ENCODE measurements at places on chromosomes 6 and 20. TPM values are rescaled to one million over a fixed set of nuclear protein-coding genes. Genes with fewer than 3 reads are reported as not detected.

GRCh38 chr6:107715550-107716321 is 108.4 kb downstream of the SCML4 start:
- DNase-seq: no peak

DNA sequence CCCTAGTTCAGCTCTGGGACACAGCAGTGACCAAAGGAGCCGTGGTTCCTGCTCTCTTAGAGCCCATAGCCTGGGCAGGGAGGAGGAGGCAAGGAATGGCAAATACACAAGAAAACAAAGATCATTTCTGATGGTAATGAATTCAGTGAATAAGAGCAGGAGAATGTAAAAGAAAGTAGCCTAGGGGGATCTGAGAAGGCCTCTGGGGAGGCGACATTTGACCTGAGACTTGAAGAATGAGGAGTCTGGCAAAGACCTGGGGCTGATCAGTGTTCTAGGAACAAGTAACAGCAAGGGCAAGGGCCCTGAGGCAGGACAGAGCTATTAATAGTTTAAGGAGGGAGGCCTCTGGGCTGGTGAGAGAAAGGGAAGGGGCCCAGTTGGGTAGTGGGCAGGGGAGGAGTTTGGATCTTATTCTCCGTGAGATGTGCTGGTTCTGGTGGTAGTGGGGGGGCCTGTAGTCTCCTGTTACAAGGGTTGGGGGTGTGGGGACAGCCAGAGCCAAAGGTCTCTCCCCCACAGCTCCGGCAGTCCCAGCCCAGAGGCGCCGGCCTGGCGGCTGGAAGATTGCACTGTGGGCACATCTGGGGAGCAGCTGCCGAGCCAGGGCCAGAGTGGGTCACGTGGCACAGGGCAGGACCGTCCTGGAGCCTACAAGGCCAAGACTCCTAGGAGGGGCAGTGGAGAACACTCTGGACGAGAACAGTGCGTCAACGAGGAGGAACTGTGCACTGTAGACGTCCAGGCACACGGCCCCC is 9.3 kb upstream of the ID1 start:
- DNase-seq: peak; percentile 65

SGK2 gene
- total RNA-seq: 26.2 TPM

SMLR1 gene
- not detected for total RNA-seq

RAD21L1 gene
- not detected for total RNA-seq

HRH3 gene
- not detected for total RNA-seq

DNA sequence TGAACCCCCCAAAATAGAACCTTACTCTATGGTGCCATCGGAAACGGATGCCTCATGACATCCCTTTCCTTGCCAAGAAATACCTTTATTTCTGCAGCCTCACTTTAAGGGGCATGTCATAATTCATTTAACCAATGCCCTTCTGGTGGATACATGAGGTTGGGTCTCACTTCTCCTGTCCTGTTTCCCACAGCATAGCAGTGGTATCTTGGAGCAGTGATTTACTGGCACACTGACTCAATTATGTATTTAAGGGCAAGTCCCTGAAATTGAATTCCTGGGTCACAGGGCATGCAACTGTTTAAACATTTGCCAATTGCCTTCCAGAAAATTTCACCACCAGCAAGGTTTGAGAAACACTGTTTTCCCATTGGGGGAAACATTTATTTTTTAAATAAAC is 639 bp upstream of the LBP start:
- no peak for DNase-seq

- DNase-seq: peak; percentile 54
These were observed 47.2 kb downstream of the TMEM242 start for GRCh38 chr6:157276134-157276532.

DNA sequence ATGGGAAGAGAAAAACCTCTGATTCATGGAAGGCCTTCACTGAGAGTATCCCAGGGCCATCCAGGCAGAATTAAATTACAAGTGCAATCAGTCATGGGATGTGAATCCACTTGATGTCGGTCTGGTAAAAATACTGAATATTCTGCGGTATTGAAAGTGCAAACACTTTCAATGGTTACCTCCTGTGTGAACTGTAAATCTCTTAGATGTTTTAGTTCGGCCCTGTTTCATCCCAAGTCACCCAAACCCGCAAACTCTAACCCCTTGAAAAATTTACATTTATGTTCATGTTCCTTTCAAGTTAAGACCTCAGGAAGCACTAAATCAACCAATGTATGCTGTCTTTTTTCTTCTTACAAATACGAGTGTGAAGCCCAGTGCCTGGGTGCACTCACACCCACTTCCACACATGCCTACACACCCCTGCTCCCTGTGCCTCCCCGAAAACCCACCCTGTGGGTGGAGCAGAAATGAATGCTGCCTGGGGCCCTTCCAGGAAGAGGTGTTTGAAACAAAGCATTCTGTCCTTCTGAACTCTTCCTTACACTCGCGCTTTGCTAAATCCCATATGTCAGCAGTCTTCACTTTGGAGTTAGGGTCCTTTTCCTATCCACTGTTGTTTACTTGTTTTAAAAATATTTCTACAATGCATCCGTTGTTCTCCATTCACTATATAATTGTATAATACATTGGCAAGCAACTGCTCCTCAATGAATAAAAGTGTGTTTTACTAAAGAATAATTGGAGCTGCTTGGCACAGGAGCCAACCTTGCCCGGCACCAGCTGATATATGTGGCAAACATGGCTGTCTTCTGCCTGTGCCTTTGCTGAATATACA is 62.7 kb downstream of the FYN start:
- no peak for DNase-seq

GRCh38 chr6:34536251-34536958 is 19.7 kb downstream of the SPDEF start:
- peak; percentile 66 for DNase-seq

PCK1 gene
- total RNA-seq: 0.58 TPM

DNA sequence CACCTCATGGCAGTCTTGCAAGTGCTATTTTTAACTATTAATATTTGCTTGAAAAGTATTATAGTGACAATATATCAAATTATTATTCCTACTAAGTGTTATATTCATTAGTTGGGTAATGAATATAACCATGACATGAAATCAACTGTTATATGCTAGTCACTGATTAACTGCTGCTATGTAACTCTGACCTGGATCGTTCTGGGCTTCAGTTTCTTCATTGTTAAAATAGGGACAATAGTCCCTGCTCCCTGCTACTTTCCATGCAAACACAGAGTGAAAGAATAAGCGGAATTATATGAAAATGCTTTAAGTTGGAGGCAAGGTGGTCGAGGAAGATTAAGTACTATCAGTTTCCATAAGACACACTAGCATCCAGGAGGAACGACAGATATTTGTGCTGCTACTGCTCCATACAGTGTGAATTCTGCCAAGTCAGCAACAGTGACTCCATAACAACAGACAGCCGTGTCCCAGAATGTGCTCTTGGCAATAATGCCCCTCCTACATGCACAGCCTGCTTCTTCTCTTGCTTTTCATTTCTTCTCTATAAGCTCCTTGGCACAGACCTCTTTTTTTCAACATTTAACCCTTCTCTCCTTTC is 107.2 kb downstream of the CHD6 start:
- peak; percentile 51 for DNase-seq

DNA sequence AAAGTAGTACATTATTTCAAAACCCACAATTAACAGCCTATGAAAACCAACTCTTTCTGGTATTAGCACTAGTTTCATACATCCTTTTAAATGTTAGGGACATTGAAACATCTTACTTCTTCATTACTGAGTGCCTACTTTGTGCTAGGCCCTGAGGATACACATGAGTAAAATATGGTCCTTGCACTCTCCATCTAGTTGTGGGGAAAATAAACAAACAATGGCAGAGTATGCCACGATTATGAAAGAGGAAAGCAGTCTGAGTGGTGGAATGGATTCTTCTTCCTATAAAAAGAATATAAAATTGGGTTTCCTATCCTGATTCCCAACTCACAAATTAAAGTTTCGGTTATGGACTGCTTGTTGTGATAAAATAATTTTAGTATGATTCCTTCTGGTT is 84.9 kb downstream of the ATXN1 start:
- DNase-seq: no peak

DNA sequence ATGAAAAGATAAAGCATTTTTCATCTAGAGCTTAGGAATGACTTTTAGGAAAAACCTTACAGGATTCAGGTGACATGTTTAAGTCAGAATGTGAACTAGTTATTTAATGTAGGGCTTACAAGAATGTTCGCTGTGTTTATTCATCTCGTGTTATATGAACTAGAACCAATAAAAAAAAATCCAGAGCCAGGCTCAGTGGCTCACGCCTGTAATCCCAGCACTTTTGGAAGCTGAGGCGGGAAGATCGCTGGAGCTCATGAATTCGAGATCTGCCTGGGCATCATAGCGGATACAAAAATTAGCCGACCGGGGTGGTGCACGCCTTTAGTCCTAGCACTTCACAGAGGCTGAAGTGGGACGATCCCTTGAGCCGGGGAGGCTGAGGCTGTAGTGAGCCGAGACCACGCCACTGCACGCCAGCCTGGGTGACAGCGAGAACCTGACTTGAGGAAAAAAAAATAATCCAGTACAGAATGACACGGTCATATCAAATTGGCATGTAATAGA is 46.3 kb downstream of the OR2B2 start:
- peak; percentile 69 for DNase-seq

DNMT3B gene
- 1.0 TPM for total RNA-seq

- DNase-seq: no peak
These were observed 88.2 kb upstream of the MPC1 start for GRCh38 chr6:166470863-166471410.

GRCh38 chr6:21751608-21752007 is 158.1 kb downstream of the SOX4 start:
- DNase-seq: no peak

TPBG gene
- total RNA-seq: 5.3 TPM

GRCh38 chr6:45652416-45652815 is 274.7 kb upstream of the SUPT3H start:
- DNase-seq: no peak

- no peak for DNase-seq
These were observed 39.5 kb downstream of the ASXL1 start for GRCh38 chr20:32397567-32398084.

DNA sequence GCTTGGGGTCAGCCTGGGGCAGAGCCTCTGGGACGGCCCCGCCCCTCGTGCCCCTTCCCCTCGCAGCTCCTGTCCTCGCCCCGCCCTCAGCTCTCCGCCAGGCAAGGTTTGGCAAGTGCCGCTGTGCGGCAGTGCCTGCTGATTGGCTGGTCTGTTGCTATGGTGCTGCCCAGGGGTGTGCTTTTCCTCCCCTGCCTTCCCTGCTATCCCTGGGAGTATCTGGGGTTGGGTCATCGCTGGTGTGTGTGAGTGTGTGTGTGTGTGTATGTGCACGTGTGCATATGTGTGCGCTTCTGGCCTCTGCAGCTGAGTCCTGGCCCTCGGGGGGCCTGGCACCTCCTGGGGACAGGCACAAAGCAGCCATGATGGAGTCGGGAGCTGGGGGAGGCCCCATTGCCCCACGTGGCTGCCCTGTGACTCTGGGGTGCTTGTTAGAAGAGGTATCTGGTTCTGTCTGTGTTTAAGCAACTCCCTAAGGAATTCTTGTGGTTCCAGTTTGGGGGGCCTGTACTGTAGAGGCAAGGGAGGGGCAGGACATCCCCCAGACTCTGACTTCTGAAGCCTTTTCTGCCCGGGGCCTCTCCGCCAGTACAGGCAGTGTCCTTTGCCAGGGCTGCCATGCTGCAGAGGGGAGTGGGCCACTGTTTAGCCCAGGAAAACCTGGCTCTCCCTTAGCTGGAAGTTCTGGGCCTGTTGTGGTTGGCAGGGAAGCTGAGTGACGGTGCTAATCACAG is 6.9 kb downstream of the RTEL1 start:
- peak; percentile 37 for DNase-seq

GRCh38 chr20:39800548-39800947 is 838.4 kb downstream of the DHX35 start:
- DNase-seq: no peak

WFDC10B gene
- total RNA-seq: not detected

TTK gene
- total RNA-seq: not detected

- no peak for DNase-seq
These were observed 31.2 kb downstream of the PLCG1 start for GRCh38 chr20:41168281-41169161.

PSORS1C1 gene
- total RNA-seq: 2.8 TPM

GRCh38 chr6:163608204-163608644 is 193.7 kb downstream of the QKI start:
- peak; percentile 25 for DNase-seq

ISM1 gene
- not detected for total RNA-seq

SUMO4 gene
- total RNA-seq: 4.0 TPM

GGTLC1 gene
- total RNA-seq: not detected

GRCh38 chr6:42450477-42451332 is 1.0 kb downstream of the TRERF1 start:
- DNase-seq: peak; percentile 58

DNA sequence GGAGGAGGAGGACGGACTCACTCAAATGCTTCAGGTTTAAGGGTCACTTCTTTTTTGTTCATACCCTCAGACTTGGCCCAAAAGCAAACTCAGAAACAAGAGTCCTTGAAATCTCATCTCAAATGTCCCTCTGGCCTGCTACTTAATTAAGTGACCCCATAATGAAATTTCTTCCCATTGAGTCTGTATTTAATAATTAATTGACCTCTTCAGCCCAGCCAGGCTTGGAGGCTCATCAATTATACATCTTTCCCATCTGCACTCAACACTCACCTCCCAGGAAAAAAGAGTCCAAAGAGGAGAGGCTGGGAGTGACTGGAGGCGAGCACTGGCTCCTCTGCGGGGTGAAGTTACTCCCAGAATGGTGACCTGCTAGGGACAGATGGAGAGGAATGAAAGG is 90.5 kb upstream of the EYA2 start:
- DNase-seq: no peak

HLA-DPA1 gene
- total RNA-seq: 28.0 TPM

DNA sequence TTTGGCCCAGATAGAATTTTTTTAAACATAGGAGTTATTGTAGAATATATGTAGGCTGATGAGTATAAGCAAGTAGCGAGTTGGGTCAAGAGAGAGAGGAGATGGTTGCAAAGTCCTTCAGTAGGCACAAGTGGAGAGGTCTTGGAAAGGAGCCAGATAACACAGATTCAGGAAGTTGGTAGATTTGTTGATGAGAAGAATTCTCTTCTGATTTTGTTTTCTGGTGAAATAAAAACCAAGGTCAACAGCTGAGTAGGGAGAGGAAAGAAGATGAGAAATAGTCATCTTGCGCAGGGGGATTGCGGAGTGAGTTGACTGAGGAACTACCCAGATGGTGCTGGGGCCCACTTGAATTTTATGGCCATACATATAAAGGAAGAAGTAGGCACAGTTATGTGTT is 17.4 kb upstream of the CD83 start:
- no peak for DNase-seq

DNA sequence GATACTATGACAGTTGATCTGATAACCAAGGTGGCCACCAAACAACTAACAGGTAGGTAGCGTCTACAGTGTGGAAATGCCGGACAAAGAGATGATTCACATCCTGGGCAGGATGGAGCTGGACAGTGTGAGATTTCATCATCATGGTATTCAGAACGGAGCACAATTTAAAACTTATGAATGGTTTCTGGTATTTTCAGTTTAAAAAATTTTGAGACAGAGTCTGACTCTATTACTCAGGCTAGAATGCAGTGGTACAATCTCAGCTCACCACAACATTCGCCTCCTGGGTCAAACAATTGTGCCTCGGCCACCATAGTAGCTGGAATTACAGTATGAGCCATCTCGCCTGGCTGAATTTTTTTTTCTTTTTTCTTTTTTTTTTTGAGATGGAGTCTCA is 43.8 kb downstream of the CEP57L1 start:
- DNase-seq: no peak

FOXQ1 gene
- 46.9 TPM for total RNA-seq

RAB44 gene
- 2.5 TPM for total RNA-seq

SASH1 gene
- total RNA-seq: 19.4 TPM

- DNase-seq: peak; percentile 62
These were observed 68.3 kb downstream of the NOL4L start for GRCh38 chr20:32516583-32517517.

SYNDIG1 gene
- total RNA-seq: 0.29 TPM
